ENCODE measurements at places on chromosomes 12 and 14. TPM values are rescaled to one million over a fixed set of nuclear protein-coding genes. Genes with fewer than 3 reads are reported as not detected.

Gene AQP6
- not detected for total RNA-seq

Gene SAMD15
- 0.72 TPM for total RNA-seq

Gene ACRBP
- total RNA-seq, result 1.9 TPM

Gene DACT1
- total RNA-seq, result 1.5 TPM

Measured in colonic mucosa (tissue), 4 donors.